Fibroblast of lung (primary cell): ENCODE measurements at places on chromosomes 16 and 17.

GRCh38 chr16:50316848-50317630 is 50.7 kb downstream of the ADCY7 start:
- DNase-seq: no peak

DNA sequence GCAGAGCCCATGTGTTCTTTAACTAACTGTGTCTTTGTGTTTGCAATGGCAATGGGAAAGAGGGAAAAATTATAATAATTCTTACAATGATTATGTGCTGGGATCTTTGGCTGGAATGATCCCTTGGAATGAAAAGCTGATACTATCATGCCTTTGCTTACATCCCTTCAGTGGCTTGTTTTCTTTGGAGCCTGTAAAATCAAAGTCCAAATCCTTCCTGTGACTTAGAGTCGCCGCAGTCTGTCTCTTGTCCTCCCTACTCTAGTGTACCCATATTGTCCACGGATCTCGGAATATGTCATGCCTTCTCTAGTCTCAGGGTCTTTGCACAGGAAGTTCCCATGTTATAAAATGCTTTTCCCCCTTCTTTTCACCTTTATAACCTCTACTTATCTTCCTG is 111.7 kb upstream of the MAF start:
- no peak for DNase-seq

DNA sequence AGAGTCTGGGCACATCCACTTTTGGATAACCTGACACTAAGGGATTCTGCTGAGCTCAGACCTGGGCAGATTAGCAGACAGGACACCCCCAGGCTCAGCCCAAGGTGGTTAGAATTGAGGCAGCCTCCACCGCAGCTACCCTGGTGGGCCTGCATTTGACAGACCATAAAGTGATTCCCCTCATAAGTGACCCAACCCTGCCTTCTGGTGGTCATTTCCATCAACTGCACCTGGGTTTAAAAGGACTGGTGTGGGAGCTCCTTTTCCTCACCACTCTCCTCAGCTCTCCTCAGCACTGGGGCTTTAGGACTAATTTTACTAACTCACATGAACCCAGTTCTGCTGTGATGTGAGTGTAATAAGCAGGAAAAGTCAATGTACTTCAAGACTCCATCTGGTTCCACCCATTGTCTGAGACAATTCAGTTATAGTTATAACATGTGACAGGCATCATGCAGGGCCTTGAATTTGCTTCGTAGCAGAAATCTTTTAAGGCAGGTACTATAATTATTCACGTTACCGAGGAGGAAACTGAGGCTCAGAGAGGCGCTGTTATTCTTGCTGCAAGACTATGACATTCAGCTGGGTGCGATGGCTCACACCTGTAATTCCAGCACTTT is 42.5 kb downstream of the MYH3 start:
- DNase-seq: peak; percentile 17

GRCh38 chr16:12819126-12820117 is 15.7 kb upstream of the CPPED1 start:
- peak; percentile 20 for DNase-seq

- peak; percentile 31 for DNase-seq
Measured at GRCh38 chr16:715477-716199, 720 bp downstream of the METRN start.

DNA sequence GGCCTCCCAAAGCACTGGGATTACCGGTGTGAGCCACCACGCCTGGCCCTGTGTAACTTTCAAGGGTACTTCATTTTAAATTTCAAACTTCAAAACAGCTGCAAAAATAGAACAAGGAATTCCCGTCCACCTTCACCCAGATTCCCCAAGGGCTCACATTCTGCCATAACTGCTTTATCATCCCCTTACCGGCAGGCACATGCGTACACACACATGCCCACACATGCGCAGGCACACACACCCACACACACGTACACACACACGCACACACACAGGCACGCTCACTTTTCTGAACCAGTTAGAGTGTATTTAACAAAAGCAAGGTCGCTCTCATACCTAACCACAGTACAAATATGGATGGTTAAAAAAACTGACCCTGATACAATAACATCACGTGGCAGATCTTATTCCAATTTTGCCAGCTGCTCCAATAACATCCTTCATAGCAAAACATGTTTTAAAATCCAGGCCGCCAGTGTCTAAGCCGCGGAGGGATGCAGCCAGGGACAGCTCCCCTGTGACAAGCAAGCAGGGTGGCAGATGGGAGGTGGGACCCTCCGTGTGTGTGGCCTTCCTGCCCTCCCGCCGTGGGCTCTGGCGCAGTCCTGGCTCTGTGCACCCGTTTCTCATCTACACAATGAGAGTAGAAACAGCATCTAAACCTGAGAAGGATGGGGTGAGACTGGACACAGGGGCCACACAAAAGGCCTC is 23.1 kb downstream of the PDIA2 start:
- DNase-seq: no peak

- DNase-seq: no peak
Measured at GRCh38 chr17:36597226-36597625, 4.2 kb upstream of the MRM1 start.

GRCh38 chr16:51408357-51408756 is 257.3 kb upstream of the SALL1 start:
- peak; percentile 71 for DNase-seq

DNA sequence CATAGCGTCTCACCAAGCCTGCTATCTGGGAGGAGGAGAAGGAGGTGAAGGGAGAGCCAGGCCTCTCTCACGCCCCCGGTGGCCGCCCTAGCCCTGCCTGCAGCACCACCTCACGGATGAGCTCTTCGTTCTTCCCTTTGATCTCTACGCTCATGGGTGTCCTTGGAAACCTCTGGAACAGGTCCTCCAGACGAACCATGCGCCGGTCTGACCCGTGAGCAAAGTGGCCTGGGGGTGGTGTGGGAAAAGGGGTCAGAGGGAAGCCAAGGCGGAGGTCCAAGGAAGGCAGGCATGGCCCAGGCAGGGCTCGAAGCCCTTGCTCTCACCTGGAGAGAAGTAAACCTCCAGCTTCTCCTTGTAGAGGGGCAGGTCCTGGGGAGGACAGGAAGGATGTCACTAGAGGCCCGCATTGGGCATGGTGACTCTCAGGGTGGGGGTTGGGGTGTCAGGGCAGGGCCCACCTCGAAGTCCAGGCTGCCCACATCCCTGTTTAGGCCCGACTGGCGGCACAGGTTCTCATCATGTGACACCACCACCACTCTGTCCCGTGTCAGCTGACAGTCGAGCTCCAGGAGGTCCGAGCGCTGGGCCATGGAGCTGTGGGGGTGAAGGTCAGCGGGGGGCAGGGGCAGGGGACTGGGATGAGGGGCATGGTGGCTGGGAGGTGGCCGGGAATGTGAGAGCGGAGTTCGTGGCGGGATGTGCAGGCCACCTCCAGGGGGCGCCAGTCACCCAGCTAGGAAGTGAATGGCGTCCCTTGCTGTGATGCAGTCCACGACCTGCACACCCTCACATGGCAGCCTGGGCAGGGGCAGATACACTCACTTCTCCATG is 923 bp downstream of the GDPD3 start:
- peak; percentile 58 for DNase-seq

GRCh38 chr17:70968302-70968701 is 799.0 kb downstream of the KCNJ2 start:
- peak; percentile 80 for DNase-seq

DNA sequence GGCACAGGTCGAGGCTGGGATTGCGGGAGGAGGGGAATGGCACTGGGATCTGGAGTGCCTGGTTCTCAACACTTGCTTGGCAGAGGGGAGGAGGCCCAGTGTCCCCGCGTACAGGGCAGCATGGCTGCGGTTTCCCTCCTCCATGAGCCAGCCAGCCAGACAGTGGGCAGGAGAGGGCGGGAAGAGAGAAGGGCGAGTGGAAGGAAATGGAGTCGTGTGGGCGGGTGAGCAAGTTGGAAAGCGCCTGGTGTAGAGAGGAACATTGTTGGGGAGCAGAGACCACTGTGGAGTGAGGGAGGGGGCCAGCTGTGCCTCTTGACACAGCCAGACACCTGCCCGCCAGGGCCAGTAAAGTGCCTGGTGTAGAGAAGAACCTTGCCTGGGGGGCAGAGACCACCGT is 130.5 kb downstream of the OR1D5 start:
- DNase-seq: no peak

- DNase-seq: no peak
Measured at GRCh38 chr16:55017321-55017720, 86.7 kb downstream of the IRX5 start.

DNA sequence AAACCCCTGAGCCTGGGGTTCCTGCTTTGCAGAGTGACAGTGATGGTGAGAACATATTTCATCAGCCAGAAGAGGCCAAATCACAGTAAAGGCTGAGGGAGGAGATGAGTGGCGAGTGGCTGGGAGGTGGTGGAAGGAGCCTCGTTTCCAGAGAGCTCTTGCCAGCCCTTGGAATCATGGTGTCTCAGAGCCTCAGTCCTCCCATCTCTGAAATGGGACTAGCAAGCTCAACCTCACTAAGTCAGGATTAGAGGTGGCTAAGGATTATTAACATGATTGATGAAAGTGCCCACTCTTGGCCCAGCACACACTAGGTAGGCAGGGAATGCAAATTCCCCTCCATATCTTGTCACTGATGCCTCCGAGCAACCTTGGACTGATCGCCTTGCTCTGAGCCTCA is 43.0 kb downstream of the IL4R start:
- DNase-seq: no peak

DNA sequence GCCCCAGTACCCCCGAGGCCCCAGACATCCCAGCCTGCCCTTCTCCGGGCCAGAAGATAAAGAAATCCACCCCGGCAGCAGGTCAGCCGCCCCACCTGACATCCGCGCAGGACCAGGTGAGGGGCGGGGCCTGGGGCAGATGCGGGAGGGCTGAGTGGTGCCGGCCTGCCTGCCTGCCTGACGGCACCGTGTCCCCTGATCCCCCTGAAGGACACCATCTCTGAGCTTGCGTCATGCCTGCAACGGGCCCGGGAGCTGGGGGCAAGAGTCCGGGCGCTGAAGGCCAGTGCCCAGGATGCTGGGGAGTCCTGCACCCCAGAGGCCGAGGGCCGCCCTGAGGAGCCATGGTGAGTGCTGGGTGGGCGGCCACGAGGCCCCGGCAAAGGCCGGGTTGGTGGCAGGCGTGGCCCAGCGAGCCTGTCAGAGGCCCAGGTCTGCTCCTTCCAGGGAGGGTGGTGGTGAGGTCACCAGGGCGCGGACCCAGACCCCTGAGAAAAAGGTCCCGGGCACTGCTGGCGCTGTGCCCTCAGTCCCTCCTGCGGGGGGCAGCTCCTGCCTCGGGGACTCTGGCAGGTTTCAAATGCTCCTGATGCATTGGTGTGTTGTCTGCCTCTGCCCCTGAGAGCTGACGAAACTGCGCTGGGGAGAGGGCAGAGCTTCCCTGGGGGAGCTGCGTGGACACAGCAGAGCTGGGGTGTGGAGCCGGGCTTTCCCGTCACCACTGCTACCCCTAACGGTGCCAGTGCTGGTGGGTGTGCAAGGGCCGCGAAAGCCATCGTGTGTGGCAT is 1.2 kb downstream of the CDT1 start:
- DNase-seq: no peak

DNA sequence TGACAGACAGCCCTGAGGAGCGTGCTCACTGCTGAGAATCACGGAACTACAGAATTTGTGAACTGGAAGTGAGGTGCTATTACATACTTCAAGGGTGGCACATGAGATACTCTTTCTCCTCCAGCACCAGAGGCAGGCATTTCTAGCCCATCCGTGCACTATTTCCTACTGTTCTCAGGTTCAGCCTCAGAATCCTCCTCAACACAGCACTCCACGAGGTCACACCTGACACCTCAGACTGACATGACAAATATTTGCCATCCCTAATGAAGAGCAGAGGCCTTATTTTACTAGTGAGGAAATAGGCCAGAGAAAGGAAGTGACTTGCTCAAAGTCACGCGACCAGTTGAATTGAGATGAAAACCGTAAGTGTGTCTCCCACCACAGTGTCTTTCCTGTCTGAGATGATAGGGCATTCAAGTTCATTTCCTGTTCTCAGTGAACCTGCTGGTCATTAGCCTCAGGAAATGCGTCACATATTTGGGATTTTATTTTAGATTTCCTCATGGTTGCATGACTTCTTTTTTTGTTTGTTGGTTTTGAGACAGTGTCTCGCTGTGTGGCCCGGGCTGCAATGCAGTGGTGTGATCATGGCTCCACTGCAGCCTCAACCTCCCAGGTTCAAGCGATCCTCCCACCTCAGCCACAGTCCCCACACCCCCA is 23.6 kb downstream of the SEZ6 start:
- DNase-seq: peak; percentile 18

DNA sequence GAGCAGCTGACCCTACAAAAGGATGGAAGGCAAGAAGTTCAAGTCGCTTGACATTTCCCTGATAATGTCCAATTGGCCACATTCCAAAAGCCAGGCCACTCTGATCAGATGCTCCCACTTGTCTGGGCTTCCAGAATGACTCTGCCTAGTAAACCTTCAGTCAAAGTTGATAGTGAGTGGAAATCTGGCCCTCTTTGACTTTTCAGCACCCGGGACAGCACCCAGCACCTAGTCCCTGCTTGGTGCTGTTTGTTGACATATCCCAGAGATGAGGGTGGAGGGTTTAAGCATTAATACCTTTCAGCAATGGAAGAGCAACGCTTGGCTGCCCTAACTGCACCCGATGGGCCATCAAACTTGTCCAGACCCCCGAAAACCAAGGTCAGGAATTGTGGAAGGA is 131.3 kb downstream of the AIPL1 start:
- peak; percentile 1 for DNase-seq

GRCh38 chr17:30952638-30953393 is 18.0 kb upstream of the RNF135 start:
- no peak for DNase-seq

- DNase-seq: peak; percentile 19
Measured at GRCh38 chr17:44053125-44053872, 13.2 kb downstream of the LSM12 start.

DNA sequence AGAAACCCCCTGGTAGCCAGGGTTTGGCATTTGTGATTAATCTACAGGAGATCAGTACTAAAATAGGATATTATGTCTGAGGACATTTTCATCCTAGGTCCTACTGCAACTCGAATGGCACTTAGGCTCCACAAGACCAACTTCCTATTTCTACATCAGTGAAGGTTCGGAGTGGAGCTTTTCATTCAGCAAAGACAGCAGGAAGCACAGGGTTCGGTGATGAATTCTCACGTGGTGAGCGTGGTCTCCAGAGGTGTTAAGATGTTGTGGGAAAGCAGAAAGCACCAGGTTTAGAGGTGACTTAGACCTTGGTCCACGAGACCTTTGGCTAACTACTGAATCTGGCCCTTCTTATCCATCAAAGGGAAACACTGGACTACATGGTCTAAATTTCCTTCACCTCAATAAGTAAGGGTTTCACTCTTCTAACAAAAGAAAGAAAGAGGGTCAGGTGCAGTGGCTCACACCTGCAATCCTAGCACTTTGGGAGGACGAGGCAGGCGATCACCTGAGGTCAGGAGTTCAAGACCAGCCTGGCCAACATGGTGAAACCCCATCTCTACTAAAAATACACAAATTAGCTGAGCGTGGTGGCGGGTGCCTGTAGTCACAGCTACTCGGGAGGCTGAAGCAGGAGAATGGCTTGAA is 13.9 kb upstream of the HELZ start:
- DNase-seq: no peak

DNA sequence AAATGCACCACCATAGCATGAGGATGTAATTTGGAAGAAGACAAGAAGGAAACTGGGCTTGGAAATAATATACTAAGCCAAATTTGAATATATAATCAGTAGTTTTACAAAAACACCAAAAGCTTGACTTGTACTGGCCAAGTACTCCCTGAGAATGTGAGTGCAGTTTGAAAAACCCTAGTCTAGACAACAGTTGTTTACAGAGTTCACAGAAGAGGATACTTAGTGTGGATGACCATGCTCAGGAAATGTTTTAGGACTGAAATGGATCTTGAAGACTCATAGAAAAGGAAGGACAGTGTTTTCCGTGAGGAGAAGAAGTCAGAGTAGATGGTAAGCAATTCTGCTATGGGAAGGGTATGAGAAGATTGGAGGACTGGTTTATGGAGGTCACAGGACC is 1.9 kb upstream of the CDYL2 start:
- DNase-seq: no peak
